Activated CD4-positive, alpha-beta T cell treated with anti-CD3 and anti-CD28 coated beads, Interleukin-2, amount 10 ng/mL, durations not matched to agents 24 days and 14 days (primary cell): ENCODE measurements at places on chromosomes 3 and 15. TPM values are rescaled to one million over a fixed set of nuclear protein-coding genes. Genes with fewer than 3 reads are reported as not detected.

PSTPIP1 gene
- 182 and 186 TPM in 2 replicates for total RNA-seq

DOCK3 gene
- 1.7 and 1.8 TPM in 2 replicates for total RNA-seq

CCNB2 gene
- total RNA-seq: 38.6 and 39.2 TPM in 2 replicates

STAC gene
- total RNA-seq: not detected in 2 replicates

SMCO1 gene
- total RNA-seq: not detected in 2 replicates
